Endothelial cell of umbilical vein (primary cell): ENCODE measurements at places on chromosomes 6 and 20.

DNA sequence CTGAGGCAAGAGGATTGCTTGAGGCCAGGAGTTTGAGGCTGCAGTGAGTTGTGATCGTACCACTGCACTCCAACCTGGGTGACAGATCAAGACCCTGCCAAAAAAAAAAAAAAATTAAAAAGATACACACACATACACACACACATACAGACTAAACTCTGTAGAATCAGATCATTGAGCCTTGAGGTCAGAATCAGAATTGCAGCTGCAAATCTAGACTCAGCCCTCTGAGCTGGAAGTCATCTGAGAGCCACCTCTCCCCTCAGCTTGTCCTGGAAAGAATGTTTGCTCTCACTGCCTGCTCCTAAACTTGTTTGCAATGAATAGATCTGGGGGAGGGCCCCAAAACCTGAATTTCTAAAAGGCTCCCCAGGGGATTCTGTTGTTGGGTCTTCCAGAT lies 41.4 kb upstream of the ANGPT4 start:
- no peaks in the 10 kb centered on the region for H3K27me3 ChIP-seq
- no peaks in the 10 kb centered on the region for H3K4me1 ChIP-seq
- H3K4me3 ChIP-seq, result no peak overlapping the region
- no peak overlapping the region for H3K27ac ChIP-seq
- no peak for DNase-seq

DNA sequence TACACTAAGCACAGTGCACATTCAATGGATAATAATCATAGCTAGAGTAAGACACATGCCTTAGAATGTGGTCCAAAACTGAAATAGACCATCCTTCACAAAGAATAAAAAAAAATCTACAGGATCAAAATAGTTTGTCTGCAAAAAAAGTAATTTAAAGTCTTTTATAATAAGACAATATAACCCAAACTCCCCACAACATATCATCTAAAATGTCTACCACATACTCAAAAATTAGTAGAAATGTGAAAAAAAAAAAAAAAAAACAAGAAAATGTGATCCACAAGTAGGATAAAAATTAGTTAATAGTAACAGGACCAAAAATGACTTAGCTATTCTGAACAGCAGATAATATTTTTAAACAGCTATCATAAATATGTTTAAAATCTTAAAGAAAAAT lies 557.2 kb upstream of the ARID1B start:
- no peak for DNase-seq
- H3K4me1 ChIP-seq, result peaks cover 7% of the 10 kb centered on the region
- H3K4me3 ChIP-seq, result no peak overlapping the region
- no peaks in the 10 kb centered on the region for H3K27me3 ChIP-seq
- no peaks in the 10 kb centered on the region for H3K36me3 ChIP-seq
- no peak overlapping the region for H3K27ac ChIP-seq

DNA sequence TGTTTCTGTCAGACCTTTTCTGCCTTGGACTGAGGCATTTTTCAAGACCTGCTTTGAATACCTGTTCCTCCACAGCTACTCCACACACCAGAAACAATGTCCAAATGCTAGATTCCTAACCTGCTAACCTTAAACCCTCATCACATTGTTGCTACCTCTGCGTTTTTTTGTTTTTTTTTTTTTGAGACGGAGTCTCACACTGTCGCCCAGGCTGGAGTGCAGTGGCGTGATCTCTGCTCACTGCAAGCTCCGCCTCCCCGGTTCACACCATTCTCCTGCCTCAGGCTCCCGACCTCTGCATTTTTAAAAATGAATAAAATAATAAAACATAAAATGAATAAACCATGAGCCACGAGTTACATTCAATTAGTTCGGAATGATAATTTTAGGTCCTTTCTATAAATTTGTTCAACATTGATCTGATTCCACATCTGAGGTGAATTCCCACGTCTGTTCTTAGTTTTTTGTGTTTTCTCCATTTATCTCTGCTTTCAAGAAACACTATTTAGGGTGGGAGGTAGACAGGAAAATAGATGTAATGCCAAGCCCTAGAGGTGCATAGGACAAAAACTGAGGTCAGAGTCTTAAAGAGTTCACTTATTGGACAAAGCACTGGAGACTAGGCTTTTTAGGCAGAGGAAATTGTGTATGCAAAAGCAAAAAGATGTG lies 1.3 kb downstream of the C6orf89 start:
- no peak for DNase-seq
- H3K4me1 ChIP-seq, result peaks cover 12% of the 10 kb centered on the region
- no peaks in the 10 kb centered on the region for H3K36me3 ChIP-seq
- H3K27me3 ChIP-seq, result no peaks in the 10 kb centered on the region
- no peak overlapping the region for H3K27ac ChIP-seq

DNA sequence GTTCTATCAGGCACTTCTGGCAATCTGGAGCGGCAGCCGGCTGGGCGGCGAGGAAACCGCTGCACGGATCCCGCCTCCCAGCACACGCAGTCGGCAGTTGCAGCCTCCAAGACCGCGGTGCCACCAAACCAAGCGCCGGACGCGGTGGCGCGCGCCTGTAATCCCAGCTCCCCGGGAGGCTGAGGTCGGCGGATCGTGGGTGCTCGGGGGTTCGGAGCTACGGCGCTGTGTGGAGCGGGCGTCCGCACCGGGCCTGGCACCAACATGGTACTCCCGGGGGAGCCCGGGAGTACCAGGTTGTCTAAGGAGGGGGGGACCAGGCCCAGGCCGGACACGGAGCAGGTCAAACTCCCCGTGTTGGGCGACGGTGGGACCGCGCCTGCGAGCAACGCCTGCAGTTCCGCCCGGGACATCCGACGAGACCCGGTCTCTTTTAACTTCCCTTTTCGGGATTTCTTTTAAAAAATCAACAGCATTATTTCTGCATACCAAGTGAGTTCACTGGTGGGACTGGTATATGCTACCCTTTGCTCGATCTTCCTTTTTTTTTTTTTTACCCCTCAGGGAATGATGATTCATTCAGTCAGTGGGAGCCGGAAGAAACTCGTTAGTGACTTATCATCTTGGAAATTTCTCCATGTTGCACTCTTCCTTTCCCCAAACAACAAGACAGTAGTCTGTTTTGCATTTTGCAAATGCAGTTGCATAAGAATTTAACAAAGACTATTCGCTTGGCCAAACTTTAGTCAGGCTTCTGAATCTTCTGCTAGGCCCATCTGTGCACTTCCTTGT lies 27.6 kb downstream of the ZNF311 start:
- peak; percentile 37 for DNase-seq
- H3K27me3 ChIP-seq, result no peaks in the 10 kb centered on the region
- H3K27ac ChIP-seq, result peak overlapping the region; percentile 22
